ENCODE measurements at places on chromosomes 13 and 19.

DNA sequence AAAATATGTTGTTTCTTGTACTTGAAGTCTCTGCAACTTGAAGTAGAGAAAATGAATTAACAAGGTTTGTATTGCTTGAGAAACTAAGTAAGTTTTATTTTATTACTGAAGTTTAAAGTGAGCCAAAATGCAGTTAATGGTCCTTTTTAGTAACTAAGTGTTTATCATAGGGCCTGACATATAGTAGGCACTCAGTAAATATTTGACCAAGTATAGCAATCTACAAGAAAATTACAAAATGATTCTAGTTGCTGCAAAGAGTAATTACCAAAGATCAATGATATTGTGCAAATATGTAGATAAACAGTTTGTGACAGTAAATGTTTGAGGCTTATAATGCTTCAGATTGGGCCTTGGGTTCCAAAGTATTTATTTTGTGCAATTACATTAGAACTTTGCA is 2.4 kb upstream of the XPO4 start:
- no peak for DNase-seq

DNA sequence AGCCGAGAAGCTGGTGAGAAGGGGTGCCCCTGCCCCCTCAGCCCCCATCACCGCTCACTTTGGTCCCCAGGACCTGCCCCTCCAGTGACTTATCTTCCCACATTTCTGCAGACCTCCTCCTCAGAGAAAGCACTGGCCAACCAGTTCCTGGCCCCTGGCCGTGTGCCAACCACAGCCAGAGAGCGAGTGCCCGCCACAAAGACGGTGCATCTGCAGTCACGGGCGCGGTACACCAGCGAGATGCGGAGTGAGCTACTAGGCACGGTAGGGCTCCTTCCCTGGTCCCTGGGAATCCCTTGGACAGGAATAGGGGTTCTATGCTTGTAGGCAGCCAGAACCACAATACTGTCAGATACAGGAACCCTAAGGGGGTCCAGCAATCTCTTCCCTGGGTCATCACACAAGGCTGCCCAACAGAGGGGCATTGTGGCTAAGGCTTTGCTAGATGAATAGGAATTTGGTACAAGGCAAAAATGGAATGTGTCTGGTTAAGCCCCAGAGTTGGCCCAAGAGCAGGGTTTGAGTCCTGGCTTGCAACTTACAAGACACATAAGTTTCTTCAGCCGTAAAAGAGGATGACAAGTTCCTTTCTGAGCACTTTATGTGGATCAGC is 1.0 kb downstream of the USE1 start:
- no peak for DNase-seq

- no peak for DNase-seq
Measured at GRCh38 chr19:24078680-24079079, 8.3 kb upstream of the ZNF254 start.

DNA sequence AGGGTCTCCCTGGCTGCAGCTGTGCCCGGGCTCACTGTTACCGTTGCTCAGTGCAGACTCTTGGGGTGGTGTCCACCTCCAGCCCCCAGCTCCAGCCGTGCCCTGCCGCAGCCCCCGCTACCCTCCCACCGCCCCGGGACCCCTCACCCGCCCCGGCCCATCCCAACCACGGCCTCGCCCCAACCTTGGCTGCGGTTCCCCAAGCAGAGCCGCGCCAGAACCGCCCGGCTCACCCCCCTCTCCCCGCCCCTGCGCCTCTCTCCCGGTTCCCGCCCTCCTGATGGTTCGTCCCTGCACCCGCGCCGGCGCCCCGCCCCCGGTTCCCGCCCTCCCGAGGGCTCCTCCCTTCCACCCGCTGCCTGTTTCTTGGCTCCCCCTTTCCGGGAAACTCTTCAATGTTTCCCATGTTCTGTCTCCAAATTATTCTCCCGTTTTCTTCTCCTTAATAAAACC is 40.3 kb downstream of the ANKRD10 start:
- no peak for DNase-seq

DNA sequence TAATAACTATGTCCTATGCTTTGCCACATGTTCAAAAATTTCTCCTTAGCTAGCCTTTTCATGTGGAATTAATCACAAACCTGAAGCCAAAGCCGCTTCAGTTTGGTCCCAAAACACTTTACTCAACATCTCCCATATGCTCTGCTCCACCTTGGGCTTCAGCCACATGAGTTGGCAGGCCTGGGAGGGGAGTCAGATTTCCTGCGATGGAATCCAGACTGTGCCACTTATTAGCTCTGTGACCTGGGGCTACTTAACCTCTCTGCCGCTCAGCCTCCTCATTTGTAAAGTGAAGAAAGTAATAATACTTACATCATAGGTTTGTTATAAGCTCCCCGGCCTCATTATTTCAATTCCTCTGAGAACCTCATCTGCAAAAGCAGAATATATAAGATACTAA is 272.0 kb downstream of the LMO7 start:
- DNase-seq = no peak

DNA sequence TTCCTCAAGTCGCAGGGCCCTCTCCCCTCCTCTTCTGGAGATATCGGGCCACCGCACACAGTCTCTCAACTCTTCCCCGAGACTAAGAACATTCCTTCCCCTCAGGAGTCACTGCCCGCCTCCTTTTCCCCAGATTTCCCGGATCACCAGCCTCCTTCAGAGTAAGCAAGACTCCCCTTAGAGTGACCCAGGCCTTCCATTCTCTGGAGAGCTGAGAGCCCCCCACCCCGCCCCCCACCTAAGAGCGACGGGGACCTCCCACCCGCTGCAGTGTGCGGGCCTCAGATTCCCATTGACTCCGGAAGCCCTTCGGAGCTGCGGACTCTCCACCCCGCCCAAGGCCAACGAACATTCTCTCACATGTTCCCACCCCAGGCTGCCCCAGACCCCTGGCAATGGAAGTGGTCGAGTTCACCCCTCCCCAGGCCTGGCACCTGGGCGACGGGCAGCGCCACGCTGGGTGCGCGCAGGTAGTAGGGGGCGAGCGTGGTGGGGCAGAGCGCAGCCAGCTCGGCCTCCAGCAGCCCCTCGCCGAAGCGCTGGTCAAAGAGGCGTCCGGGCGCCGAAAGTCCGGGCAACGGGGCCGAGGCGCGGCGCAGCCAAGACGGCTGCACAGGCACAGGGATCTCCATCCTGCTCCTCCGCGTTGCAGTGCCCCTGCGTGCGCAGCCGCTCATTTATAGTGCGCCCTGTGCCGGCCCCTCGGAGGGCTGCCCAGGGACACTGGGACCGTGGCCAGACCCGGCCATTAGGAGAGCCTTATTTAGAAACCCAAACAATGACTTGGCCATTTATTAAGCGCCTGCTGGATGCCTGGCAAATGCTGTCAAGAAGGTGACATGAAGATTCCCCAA is at the start of gene HSPB6:
TSS of gene HSPB6 (minus strand) at position 653 of the 854 bp plus-strand sequence. CDS start at position 632, 21 bp downstream.
- no peak for DNase-seq

DNA sequence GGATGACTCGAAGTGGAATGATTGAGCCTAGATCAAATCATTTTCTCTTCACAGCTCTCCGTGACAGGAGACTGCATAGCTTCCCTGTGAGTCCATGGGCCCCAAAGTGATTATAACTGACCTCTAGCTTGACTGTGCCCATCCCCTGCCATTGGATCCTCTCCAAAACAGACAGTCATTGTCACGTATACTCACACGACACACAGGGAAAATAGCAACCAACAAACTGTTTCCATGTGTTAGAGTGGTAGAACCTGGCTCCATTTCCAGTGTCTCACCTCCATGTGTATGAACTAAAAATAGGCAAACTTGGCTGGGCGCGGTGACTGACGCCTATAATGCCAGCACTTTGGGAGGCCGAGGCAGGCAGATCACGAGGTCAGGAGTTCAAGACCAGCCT is 48.8 kb upstream of the NPAS1 start:
- no peak for DNase-seq

- no peak for DNase-seq
Measured at GRCh38 chr13:81540777-81541176, 1199.9 kb upstream of the SPRY2 start.

DNA sequence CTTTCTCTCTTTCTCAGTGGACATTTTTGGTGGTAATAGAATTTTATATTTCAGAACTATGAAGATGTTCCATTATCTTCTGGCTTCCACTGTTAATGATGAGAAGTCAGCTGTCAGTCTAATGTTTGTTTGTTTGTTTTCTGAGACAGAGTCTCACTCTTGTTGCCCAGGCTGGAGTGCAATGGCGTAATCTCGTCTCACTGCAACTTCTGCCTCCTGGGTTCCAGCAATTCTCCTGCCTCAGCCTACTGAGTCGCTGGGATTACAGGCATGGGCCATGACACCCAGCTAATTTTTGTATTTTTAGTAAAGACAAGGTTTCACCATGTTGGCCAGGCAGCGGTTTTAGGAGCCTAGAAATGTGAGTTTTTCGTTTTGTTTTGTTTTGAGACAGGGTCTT is 4.7 kb downstream of the ZNF317 start:
- DNase-seq = no peak

DNA sequence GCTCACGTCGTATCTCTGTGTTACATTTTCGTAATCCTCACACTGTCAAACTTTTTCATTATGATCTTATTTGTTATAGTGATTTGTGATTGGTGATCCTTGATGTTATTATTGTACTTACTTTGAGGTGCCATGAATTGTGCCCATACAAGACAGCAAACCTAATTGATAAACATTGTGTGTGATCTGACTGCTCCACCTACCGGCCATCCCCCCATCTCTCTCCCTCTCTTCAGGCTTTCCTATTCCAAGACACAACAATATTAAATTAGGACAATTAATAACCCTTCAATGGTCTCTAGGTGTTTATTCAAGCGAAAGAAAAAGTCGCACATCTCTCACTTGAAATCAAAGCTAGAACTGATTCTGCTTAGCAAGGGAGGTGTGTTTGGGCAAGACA is 349.3 kb downstream of the RBM26 start:
- DNase-seq = no peak

DNA sequence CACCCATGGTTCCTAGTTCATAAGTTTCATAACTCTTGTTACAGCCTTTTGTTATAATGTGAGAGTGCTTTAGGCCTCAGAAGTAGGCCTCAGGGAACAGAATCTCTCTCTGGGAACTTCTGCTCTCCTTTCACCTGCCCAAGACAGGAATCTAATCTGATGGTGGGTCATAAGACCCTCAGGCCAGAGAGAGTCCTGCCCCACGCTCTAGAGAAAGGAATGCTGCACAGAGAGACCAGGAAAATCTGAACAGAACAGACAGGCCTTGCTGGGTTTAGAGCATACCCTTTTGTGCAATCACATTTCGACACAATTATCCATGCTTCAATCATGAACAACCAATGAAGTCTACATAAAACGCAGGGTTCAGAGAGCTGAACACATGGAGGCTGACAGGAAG is 3.4 kb upstream of the DIAPH3 start:
- no peak for DNase-seq

- DNase-seq = no peak
Measured at GRCh38 chr19:33316541-33317264, 14.4 kb upstream of the CEBPA start.

DNA sequence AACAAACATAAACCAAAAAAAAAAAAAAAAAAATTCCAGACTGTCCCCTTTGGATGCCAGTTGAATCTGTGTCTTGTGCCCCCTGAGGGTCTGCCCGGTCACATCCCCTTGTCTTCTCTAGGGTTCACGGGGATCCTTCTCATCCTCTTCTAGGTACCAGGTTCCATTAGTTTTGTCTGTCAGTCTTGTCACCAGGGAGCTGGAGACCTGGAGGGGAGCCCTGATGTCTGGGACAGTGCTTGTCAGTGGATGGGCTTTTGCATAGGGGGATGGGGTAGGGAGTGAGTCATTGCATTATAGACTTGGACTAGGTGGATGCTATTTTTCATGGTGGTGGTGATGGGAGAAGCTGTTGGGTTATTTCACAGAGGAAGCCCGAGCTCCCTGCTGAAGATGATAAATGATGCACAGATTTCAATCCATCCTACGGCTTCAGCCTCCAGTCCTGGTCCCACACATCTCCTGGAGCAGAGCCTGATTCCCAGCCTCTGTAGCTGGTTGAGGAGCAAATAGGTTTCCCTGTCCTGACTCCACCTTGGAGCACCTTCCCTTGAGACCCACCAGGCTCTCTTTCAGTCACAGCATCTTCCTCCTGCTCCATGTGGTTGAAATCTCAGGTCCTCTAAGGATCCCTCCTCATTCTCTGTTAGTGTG is 26.0 kb downstream of the WTIP start:
- no peak for DNase-seq

GRCh38 chr13:63184693-63185092 is 1769.0 kb upstream of the PCDH20 start:
- DNase-seq = no peak

GRCh38 chr19:40523322-40524047 is 53.2 kb upstream of the SHKBP1 start:
- DNase-seq = peak; percentile 32

GRCh38 chr19:53537521-53538377 is at the start of gene ZNF331:
Gene ZNF331 (plus strand): TSS chr19:53538145. CDS start chr19:53569377, 31,232 bp downstream.
- DNase-seq = peak; percentile 96

- no peak for DNase-seq
Measured at GRCh38 chr13:67017276-67017675, 212.9 kb downstream of the PCDH9 start.

DNA sequence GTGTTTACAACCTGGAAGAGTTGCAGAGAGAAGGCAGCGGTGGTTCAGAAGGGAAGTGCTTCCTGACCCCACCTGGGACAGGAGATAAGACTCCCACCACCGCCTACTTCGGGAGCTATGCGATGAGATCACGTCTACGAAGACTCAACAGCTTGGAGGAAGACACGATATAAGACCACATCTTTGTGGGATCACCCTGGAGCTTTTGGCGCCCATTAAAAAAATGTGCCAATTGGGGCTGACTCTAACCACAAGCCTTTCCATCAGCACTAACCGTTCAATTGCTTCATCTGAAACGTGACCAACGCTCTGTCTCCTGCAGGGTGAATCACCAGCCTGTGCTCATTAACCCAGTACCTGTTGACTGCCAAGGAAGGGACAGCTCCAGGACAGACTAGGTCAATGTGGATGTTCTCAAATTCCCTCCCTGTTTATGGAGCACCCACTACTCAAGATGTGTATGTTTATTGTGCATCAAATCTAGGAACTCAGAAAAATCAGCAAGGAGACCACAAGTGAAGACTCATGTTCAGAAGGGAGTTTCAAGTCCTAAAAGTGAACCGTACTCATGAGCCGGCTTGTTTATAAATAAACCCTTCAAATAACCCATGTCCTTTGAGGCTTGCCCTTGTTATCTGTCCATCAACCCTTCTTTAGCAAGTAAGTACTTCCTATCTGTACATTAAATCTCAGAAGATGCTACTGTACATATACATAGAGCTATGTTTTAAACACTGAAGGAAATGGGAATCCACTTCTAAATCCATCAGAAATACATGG is 67.5 kb downstream of the LATS2 start:
- DNase-seq = no peak

- DNase-seq = no peak
Measured at GRCh38 chr13:42283574-42283973, 11.6 kb downstream of the AKAP11 start.

GRCh38 chr19:1862068-1862423 is 1.3 kb downstream of the KLF16 start:
- DNase-seq = no peak

GRCh38 chr13:106468744-106469590 is 66.5 kb downstream of the EFNB2 start:
- DNase-seq = no peak

GRCh38 chr19:19214892-19215291 is 3.1 kb downstream of the NCAN start:
- DNase-seq = no peak

GRCh38 chr13:110323172-110323891 is 16.2 kb downstream of the COL4A2 start:
- no peak for DNase-seq
